ENCODE measurements at places on chromosomes 5 and 9.
A peak's percentile ranks its signal among the peaks of the same experiment; 100 is the strongest.

DNA sequence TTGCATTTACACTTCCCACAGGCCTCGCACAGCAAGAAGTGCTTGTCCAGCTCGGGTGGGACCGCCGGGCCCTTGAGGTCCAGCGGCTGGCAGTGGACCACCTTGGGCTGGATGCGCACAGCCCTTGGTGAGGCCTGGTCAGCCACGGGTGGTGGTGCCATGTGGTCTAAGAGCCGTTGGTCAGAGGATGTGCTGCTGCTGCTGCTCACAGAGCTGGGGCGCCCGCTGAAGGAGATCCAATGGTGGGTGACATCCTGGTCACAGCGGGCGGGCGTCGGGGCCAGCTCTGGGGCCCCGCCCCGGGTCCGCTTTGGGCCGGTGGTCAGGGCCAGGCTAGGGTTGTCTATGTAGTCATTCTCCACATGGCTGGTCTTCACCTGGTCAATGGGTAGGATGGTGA, 10.2 kb downstream of the SPRY4 start:
- no peak for DNase-seq

- no peak for DNase-seq
Measured at GRCh38 chr9:11726659-11727058, 966.5 kb upstream of the TYRP1 start.

GRCh38 chr9:36389590-36389989, 10.5 kb downstream of the RNF38 start:
- DNase-seq = no peak

GRCh38 chr9:35618854-35619799, 914 bp upstream of the CD72 start:
- peak; percentile 69 for DNase-seq

GRCh38 chr5:133247151-133247709, 195.4 kb downstream of the HSPA4 start:
- no peak for DNase-seq

DNA sequence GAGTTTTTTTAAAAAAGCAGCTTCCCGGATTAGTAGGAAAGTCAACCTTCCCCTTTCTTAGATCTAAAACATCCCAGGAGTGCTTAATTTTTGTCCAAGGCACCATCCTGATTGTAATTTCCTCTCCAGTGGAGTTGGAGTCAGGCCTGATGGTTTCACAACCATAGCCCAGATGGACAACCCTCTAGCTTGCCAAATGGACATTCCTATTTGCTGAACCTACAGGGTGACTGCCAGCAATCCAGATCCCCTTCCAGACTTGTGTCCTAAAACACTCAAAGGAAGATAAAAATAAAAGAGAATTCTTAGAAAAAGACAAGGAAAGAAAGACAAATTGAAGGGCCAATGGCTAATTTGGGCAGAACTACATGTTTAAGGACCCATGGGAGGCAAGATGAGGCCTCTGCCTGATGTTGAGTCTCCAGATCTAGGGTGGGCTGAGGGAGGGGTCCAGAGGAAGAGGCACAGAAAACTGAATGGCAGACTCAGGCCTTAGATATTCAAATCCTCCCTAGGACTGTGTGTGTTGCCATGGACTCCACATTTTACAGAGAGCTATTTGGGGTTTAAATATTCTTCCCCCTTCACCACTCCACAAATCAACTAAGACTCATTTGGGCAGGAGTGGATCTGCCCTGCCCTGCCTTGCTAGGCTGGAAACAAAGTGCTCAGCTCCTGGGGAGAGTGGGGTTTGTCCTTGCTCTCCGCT, 38.5 kb upstream of the SLC44A1 start:
- no peak for DNase-seq

GRCh38 chr9:137077010-137077747, at the start of gene UAP1L1:
Gene UAP1L1, plus strand, starts transcription at chr9:137077517. Its CDS starts 16 bp downstream, at chr9:137077533.
- DNase-seq = peak; percentile 73

DNA sequence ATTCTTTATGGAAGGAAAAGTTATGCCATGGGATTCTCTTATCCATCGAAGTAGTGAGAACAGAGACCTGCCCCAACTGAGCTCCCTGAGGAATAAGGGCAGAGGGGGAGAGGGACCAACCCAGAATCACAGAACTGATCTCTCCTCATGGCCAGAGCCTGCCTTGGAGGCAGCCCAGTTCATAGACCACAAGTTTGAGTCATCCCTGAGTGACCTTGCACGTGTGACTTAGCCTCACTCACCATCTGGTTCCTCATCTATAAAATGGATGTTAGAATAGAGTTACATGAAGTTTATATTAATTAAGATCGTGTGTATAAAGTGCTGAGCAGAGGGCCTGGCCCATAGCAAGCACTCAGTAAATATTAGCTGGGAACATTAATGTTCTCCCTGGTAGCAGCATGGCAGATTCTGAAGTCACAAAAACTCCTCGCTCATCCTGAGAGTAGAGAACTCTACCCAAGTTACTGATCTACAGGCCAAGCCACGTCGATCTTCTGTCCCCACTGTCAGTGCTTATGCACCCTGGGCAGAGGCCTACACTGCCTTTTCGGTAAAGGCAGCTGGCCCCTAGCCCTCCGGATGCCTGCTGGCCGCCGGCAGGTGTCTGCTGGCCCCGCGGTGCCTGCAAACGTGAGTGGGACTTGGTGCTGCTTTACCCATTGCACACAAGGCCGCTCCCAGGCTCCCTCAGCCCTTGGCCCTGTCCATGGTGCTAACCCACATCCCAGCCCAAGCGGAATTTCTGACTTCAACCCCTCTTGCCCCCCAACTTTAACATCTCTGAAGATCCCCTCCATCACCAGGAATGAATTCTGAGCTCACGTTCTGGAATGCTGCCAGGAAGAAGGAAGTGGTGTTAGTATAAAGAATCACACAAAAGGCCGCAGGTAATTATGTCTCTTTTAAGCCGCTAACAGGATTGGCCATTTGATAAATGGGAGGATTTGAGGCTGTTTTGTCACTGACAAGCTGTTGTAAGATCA, 61.1 kb upstream of the ARAP3 start:
- peak; percentile 33 for DNase-seq
